Tibial nerve (tissue), 4 donors: ENCODE measurements at places on chromosomes 2 and 18.

DNA sequence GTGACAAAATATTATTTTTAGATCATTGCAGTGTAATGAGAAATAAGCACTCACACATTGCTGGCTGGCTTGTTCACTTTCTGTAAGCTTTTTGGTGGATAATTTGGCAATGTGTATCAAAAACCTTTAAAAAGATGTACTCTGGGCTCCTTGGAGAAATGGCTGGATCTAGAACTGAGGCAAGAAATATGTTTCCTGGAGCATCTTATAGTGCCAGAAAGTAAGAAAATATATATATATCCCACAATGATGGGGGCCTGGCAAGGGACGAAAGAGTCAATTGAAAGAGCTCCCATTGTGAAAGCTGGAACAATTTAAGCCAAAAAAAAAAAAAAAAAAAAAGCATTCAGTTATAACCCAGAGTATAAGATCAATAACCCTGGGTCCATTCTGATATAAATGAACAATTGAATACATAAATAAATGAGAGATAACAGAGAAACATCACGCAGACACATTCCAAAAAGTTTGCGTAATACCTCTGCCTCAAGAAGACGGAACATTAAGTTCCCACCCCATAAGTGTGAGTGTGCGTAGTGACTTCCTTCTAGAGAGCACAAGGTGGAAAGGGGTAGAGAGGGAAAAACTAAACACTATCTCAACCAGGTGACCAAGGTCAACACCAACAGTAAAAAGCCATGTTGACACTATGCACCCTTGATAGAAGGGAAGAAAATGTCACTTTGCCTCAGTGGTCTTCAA, 77.5 kb downstream of the BIN1 start:
- DNase-seq = no peak

DNA sequence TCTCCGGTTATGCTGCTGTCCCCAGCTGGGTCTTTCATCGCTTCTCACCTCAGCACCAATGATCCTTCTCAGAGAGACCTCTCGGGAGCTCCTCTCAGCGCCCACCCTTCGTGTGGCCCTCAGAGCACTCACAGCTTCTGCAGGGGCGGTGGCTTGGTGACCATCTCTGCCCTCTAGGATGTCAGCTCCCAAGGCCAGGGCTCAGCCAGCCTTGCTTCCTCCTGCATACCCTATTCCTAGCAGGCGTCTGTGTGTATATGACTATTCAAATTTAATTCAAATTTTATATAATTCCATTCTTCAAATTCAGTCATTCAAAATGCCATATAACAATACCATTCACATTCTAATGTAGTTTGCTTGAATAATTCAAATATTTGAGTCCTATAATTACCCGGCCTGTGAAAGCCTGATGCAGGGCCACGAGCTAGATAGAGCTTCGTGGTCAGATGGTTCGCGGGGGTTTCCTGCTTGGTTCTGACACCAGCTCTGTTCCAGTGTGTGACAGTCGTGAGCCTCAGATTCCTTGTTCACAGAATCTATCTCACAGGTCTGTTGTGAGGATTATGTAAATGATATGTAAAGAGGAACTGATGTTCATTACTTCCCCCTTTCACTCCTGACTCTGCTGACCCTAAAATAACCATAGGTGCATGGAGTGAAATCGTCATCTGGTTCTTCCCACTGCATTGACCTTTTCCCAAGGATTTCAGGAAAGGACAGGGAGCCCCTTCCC, 94.0 kb upstream of the CNGA3 start:
- no peak for DNase-seq

DNA sequence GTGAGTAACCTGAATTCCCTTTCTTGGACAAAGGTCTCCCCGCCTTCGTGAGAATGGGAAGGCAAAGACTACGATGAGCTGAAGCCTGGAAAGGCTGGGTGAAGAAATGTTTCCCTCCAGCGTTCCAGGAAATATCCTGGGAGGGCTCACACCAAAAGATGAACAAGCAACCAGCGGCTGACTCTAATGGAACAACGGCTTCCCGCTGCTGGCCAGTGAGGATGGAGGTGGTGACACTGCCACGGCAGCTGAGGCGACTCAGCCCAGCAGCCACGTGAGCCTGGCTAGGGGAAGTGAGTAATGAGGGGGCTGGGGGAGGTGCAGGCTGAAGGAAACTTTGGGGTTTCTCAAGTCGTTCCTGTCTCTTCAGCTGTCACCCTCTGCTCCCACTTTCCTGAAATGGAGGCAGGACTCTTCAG, 105.0 kb upstream of the SMAD7 start:
- peak; percentile 47 for DNase-seq

GRCh38 chr2:185012643-185013042, 414.3 kb downstream of the ZNF804A start:
- no peak for DNase-seq

DNA sequence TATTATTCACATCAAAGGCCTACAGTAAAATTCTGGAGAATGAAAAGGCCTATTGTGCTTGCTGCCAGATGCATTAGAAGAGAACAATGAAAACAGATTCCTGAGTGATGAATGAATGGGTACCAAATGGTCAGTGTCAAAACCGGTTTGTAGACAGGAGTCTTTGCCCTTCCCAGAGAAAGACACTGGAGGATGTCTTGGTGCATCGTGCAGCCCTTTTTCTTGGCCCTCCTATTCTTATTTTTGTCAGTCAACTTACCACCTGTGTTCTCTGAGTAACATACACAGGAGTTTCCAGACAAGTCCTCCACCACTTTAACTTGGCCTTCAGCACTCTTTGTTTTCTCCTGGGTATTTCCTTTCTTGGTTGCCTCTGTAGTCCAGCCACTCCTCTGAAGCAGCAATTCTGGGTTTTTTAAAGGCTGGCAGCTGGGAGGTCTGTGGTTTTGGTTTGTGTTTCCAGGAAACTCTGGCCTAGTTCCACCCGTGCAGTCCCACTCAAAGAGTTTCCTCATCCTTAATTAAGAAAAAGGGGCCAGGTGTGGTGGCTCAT, 29.4 kb downstream of the PSTPIP2 start:
- DNase-seq = no peak

DNA sequence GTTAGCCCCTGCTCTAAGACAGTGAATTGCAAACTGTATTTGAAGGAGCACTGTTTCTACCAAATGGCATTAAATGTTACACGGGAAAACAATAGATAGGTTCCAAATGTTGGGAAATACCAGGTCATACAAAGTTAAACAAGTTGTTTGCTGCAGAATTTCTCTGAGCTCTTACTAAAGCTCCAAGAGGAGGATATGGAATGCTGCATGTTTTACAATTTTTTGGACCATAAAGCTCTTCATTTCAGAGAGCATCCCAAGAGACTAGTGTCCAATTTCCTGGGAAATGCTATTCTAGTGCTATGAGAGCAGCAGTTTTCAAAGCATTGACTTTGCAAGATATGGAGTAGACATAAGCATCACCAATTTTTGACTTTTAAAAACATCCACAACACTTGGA, 155.6 kb upstream of the CCDC68 start:
- DNase-seq = no peak

DNA sequence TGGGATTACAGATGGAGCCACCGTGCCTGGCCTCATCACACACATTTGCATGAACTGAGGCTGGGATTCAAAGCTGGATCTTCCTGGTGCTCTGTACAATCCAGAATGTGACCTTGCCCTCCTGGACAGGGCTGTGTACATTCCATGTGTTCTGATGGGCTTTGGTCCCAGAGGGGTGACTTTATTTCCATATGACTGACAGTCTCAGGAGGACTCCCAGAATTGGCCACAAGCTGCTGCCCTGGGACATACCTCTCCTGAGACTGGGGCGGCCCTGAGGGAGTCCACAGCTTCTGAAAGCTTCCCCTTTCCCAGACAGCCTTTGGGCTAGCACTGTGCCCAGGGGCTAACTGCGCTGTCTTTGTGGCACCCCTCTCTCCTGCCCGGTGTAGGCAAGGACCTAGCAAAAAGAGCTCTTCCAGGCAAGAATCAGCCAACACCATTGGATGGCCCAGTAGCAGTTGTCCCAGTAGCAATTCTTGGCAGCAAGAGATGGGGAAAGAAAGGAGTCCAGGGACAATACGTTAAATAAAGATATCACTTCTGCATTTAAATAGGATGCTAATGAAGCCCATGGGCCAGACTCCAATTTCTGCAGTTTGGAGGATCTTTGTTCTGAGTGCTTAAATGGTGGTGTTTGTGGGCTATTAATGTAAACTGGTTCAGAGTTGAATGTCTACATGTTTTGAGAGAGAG, 26.4 kb upstream of the ZNF532 start:
- no peak for DNase-seq

- DNase-seq = no peak
Measured at GRCh38 chr18:1047406-1047805, 142.7 kb downstream of the ADCYAP1 start.

DNA sequence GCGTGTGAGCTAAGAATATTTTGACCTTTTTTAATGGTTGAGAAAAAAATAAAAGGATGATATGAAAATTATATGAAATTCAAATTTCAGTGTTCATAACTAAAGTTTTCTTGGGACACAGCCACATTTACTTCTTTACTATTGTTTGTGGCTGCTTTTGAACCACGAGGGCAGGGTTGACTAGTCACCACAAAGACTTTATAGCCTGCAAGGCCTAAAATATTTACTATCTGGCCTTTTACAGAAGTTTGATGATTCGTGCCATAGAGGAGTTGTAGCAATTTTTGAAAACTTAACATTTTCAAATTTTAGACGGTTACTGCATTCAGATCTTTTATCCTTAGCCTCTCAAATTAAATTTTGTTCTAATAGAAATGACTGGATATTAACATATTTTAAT, 69.9 kb downstream of the LIMS1 start:
- no peak for DNase-seq

DNA sequence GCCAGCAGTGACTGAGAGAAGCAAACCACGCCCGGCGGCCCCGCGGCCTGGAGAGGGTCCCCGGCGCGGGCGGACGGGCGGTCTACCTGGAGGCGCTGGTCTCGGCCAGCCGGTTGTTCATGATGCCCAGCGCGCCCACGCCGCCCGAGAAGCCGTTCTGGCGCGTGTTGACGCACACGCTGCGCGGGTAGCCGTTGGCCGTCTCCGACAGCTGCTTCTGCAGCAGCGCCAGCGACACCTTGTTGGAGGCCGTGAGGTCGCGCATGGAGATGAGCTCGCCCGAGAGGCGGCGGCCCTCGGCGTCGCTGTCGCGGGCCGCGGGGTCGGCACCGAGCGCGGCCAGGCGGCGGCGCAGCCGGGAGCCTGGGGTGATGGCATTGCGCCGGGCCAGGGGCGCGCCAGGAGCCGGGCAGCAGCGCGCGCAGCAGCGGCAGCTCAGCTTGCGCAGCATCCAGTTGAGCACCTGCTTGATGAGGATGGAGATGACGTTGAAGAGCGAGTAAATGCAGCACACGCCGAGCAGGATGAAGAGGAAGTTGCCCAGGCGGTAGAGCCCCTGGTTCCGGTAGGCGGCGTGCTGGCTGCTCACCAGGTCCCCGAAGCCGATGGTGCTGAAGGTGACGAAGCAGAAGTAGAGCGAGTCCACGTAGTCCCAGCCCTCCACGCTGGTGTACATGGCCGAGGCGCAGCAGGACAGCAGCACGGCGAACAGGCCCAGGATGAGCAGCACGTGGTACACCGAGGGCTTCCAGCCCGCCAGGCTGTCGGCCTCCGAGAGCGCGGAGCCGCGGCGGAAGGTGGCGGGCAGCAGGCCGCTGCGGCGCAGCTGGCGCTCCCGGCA, 118.1 kb downstream of the MSH2 start:
- no peak for DNase-seq

- DNase-seq = no peak
Measured at GRCh38 chr2:69565431-69565839, 78.1 kb downstream of the AAK1 start.

- DNase-seq = no peak
Measured at GRCh38 chr2:156421851-156422250, 14.3 kb upstream of the GPD2 start.

- no peak for DNase-seq
Measured at GRCh38 chr18:62781262-62781661, 65.9 kb downstream of the PHLPP1 start.

GRCh38 chr2:16615687-16616615, 49.7 kb downstream of the CYRIA start:
- no peak for DNase-seq

DNA sequence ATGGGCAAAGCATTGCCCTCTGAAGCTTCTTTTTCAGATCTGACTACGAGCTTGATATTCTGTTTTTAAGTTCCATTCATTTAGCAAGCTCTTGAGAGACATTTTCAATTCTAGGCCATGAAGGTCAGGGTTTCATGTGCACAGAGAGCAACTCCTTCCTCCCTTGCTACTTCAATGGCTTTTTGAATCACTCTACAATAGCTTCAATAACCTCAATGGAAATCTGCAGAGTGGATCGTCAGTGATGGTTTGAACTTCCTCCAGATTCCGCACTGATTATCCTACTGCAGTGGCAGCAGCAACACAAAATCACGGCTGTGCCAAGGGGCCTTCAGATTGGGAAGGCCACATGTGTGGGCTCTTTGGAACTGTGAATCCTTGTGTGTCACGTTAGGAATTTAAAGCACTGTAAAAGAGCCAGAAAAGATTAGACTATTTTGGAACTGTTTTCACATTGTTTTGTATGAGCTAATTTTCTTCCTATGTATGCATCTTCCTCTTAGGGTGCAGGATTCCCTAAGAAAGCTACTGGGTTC, 88.4 kb upstream of the MGAT4A start:
- DNase-seq = no peak

- no peak for DNase-seq
Measured at GRCh38 chr2:172639823-172640222, 83.9 kb downstream of the PDK1 start.

DNA sequence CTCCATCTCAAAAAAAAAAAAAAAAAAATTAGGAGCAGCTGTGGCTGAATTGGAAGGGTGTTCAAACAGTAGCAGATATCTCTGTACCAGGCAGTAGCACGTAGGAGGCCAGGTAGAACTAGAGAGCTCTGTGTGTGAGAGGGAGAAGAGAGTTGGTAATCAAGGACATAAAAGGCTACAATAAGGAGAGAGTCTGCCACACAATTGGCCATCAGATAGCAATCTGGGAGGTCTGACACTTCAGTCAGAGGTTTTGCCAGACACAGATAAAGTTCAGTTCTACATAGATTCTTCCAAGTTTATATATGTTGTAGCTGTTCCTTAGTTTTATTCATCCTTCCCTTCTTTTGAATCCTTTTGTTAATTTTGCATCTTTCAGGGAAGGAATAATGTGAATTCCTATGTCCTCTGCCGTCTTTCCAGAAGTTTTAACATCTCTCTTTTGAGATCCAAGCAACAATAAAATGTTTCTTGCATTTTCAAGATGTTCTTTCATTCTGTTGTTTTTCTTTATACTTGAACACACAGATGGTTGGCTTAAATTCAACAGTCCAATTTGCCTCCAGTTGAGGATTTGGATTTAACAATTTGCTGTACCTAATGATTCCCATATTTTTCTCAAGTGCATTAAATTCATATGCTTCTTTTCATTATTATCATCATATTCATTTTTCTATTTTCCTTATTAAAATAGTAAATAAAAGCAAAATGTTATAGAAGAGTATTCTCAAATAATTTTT, 600.3 kb upstream of the GCFC2 start:
- no peak for DNase-seq

DNA sequence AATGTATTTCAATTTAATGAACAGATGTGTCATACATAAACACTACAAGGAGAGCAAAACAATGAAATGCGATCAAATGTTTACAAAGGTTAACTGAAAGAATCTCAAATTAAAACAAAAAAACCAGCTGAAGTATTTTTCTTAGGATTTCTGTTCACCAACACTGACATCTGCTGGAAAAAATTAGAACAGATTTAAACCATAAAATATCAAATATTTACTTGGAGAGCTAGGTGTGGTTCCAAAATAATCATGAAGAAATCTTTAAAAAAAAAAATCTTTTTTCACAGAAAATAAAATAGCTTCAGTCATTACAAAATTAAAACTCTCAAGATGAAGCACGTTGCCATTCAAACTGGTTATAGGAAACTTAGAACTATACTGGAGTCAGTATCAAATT, 13.8 kb downstream of the MMADHC start:
- DNase-seq = no peak

- no peak for DNase-seq
Measured at GRCh38 chr2:137938204-137938603, 26.1 kb upstream of the HNMT start.
